ENCODE measurements at places on chromosomes 16 and 17.

GRCh38 chr17:41647940-41648410, 23.6 kb upstream of the KRT17 start:
- DNase-seq, result peak; percentile 88

DNA sequence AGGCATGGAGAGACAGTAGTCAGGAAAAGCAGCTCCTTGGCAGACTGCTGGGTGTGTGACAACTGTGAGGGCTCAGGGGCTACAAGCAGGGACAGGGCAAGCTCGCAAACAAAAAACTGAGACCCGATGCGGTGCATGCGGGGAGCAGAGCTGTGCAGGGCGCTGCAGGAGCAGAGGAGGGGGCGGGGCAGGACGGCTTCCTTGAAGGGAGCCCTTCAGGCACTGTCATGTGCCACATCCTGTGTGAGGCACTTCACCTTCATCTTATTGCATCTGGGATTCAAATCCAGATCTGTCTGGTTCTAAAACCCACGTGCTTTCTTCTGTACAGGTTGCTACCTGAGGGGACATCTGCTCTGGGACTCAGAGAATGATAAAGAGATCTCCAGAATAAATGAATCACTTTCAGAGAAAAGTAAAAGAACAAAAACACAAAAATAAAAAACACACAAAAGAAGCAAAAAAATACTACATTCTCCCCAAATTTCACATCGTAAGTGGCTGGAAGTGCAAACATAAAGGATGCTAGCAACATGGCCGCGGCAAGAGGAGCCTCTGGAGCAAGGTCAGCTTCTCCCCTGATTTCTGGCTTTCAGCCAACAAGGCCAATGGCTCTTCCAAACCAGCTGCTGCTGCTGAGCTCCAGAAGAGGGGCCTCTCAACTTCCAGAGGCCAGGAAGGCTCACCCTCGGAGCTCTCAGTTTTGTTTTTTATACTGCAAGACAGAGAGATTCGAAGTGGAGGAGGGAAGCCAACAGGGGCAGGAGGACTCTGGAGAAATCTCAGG, 14.2 kb downstream of the LYRM9 start:
- peak; percentile 75 for DNase-seq

DNA sequence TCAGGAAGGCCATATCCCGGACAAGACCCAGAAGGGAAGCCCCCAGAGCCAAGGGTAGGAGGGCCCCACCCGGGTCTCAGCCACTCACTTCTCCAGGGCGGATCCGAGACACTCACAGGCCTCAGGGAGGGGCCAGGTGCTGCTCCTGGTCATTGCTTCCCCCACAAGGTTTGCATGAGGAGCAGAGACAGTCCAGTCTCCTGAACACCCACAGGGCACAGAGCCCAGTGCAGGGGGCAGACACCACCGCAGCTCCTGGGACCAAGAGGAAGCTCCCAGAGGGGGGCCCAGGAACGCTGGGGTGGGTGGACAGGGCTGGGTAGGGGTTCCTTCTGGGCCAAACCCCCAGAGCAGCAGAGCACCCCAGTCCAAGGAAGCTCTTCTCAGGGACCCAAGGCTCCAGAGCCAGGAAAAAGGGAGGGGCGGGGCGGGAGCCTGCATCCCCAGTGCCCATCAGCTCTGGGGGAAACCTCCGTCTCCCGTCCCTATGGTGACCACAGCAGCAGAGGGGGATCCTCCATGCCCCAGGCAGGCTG, 709 bp upstream of the MRPL28 start:
- no peak for DNase-seq

DNA sequence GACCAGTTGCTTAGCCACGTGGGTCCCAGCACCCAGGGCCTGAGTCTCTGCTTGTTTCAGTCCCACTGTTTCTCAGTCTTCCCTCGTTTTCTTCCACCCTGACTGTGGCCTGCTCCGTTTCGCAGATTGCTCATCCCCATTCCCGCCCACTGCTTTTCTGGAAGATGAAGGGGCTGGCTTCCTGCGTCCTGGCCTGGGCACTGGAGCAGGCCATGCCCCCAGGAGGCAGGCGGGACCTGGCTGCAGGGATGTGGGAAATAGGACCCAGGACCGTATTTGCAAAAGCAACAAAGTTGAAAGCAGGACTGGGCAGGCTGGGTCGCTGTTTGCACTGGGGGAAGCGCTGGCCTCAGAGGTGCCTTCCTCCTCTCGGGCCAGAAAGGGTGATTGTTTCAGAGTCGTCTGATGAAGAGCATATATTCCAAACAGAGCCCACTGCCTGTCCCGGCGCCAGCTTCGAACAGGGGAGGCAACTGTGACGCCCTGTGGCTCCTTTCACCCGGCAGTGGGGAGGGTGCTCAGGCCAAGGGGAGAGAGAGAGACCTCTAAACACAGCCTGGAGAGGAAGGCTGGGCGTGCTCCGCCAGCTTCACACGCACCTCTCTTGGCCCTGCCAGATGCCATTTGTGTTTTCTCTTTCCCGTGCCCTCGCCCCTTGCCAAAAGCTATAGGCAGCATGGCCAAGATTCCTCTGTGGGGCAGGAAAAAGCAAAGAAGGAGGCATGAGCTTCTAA, 108.6 kb downstream of the CMIP start:
- DNase-seq, result no peak

- no peak for DNase-seq
Observed at GRCh38 chr16:89268987-89269735, 51.7 kb downstream of the ZNF778 start.

DNA sequence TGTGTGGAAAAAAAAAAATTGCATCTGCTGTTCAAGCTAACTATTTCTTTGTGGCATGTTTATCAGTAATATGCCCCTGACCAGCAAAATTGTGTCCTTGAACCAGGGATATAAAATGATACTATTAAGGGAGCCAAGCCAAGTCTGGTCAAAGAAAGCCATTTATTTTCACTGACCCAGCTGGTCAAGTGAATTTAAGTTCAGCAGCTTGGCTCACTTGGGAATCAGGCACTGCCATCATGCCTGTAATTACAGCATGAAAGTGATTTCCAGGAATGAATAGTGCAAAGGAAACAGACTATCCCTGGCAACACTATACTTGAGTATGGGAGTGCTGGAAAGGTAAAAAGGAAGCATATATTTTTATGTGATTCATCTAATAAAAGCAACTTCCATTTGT, 934.6 kb upstream of the CDH8 start:
- DNase-seq, result no peak

GRCh38 chr16:85209526-85210121, 97.4 kb upstream of the CIBAR2 start:
- no peak for DNase-seq

DNA sequence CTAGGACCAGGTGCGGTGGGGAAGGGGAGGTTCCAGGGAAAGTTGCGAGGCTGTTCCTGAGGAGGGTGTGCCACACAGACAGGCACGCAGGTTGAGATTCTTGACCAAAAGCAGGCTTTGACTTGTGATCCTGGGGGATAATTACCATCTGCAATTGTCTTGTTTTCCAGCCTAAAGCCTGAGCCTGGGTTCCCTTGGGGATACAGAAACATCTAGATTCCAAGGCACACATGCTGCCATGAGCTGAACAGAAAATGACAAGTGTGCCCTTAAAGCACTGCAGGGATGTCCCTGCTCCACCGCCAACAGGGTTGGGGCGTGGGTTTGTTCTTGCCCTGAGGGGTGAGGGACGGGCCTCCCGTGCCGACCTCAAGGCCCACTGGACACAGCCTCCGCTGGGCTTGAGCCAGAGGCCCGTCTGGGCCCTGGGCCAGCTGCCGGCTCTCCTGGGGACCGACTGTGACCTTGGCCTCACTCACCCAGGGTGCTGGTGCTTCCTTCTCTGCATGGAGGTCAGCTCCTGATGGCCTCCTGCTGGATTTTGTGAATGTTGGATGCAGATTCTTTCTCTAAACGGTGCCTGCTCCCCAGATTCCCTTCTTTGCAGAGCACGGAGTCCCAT, 14.0 kb downstream of the CA5A start:
- no peak for DNase-seq

DNA sequence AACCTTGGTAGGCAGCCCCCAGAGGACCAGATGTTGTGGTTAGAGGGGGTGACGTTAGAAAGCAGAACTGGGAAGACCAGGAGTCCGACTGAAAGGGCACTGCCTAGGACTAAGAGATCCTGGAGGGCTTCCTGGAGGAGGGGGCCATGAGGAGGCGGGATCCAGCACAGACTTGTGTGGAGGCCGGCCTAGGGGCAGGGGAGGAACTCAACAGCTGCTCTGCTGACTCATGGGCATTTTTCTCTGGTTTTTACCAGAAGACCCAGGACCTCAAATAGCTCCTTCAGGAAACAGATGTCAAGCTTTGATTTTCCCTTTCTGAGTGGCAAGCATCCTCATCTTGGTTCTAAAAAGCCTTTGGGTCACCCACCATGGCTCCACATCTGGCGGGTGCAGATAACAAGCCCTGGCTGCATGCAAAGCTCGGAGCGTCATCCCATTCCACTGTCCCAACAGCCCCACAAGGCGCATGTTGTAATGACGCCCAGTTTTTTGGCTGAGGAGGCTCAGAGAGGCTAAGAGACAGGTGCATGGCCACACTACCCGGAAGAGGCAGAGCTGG, 29.0 kb downstream of the IL21R start:
- DNase-seq, result no peak

DNA sequence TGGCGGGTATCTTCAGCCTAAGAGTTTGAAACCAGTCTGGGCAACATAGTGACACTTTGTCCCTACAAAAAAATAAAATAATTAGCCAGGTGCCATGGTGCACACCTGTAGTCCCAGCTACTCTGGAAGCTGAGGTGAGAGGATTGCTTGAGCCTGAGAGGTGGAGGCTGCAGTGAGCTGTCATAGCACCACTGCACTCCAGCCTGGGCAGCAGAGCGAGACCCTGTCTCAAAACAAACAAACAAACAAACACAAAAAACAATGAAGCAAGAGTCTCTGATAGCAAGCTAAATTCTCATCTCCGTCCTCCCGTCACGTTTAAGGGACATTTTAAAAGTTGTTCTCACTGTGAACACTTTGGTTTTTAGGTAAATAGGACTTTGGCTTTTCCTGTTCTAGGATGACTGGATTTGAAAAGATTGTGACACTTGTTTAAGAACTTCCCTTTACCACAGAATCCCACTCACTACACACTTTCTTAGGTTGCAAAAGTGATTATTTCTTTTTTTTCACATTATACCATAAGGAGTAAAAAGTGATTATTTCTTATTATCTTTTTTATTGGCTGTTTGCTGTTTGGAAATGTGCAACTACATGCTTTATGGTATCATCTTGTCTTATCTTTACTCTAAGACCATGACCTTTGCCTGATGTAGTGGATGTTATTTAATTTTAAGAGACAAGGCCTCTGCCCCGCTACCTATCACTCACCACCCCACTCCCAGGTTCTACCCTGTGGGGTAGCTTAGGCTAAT, 4.4 kb upstream of the ERN1 start:
- DNase-seq, result no peak

DNA sequence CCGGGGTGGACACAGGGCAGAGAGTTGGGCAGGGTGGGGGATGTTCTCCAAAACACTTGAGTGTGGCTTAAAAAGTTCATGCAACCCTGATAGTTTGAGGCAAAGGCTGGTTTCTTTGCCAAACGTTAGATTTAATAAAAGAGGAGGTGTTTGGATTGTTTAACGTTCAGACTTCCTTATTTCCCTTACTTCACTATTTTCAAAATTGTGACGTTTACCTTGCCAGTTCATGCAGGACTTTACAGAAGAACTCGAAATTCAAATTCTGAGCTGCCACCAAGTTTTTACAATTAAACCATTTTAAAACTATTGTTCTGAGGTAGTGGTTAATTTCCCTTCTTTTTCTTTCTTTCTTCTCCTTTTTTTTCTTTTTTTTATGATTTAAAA, 5.5 kb downstream of the SEC14L1 start:
- no peak for DNase-seq

GRCh38 chr17:72120642-72121163, at the start of gene SOX9:
Gene SOX9 (plus strand): TSS chr17:72121020. CDS start chr17:72121392, 372 bp downstream.
- no peak for DNase-seq

GRCh38 chr16:6725634-6726331, 606.9 kb upstream of the RBFOX1 start:
- DNase-seq, result no peak

DNA sequence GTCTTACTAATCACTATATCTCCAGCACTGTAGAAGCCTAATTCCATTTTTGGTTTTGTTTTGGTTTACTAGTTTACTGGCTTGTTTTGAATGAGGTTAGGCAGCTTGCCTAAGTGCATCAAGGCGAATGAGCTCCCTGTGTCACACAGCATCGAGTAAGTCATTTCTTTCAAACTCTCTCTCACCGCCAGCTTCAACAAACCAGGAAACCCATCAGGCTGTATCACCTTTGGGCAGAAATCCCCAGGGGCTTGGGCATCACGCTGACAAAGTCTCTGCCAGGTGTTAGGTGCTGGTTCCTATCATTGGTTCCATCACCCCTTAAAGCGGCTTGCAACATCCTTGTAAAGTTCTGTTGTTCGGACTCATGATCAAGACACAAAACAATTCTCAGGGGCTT, 226.6 kb downstream of the GRIN2A start:
- DNase-seq, result no peak

DNA sequence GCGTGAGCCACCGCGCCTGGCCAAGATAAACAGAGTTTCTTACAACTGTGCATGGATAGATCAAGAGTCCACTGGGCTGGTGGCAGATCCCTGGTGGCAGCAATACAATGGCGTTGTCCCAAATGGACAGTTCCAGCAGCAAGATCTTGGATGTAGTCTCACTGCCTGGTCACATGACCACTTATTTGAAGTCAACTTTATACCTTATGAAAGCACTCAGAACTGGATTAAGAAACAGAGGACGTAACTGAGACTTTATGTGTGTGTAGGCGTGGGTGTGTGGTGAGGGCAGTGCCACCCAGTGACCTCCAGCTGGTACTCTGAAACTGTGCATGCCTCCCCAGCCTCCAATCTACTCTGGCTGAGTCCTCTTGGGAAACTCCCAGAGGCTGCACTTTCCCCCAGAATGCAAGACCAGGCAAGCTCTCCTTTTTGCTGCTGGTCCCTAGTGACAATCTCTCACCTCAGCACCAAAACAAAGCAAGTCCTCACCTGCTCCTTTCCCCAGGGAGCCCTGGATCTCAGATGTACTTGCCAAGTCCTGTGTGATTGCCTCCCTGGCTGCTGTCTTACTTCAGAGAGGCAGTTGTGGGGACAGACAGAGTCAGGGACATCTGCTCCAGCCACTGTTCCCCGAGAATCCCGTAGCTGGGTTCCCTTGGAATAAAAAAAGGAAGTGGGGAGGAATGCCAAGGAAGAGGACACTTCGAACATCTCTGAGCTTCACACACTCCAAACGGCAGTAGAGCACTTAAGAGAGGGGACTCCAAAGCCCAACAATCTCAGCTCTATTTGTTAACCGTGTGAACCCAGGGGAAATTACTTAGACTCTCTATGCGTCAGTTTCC, 11.7 kb upstream of the ST6GALNAC2 start:
- no peak for DNase-seq

DNA sequence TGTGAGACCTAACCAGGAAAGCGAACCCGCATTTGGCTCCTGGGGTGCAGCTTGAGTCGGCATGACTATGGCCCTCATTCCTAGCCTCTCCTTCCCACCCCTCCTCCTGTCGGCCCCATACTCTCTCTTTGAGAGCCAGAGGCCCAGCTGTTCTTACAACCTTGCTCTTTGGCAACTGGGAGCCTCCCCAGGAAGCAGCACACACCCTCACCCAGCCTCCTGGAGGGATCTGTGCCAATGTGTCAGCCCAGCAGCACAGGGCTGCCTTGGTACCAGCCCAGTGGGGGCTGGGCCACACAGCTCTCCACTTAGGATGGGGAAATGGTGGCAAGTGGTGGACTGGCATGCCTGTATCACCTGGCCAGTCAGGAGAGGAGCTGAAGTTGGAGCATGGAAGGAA, 70.3 kb upstream of the LGALS9 start:
- DNase-seq, result no peak
